ENCODE measurements at places on chromosomes 5 and 9. TPM values are rescaled to one million over a fixed set of nuclear protein-coding genes. Genes with fewer than 3 reads are reported as not detected.

The ZFP2 gene
- total RNA-seq: 0.69 TPM

The ADAMTSL2 gene
- total RNA-seq: 0.25 TPM

The DMRT3 gene
- total RNA-seq: not detected

The GRIN1 gene
- total RNA-seq: not detected

The OR1J2 gene
- not detected for total RNA-seq

The INSYN2B gene
- not detected for total RNA-seq

The SWI5 gene
- 12.4 TPM for total RNA-seq

The LHX3 gene
- total RNA-seq: not detected

The SH3RF2 gene
- not detected for total RNA-seq

The BAAT gene
- not detected for total RNA-seq

The AGXT2 gene
- not detected for total RNA-seq

The HINT2 gene
- 53.4 TPM for total RNA-seq

The CLPTM1L gene
- 56.2 TPM for total RNA-seq

The APC gene
- total RNA-seq: 18.7 TPM

The LRRC19 gene
- not detected for total RNA-seq

The ADAMTS13 gene
- total RNA-seq: 2.5 TPM

The LCN2 gene
- total RNA-seq: not detected

The SLC45A2 gene
- not detected for total RNA-seq

The PTAR1 gene
- total RNA-seq: 42.7 TPM

The HSD17B4 gene
- total RNA-seq: 94.3 TPM

The EIF4E1B gene
- not detected for total RNA-seq

The SOHLH1 gene
- total RNA-seq: not detected

The XRCC4 gene
- total RNA-seq: 12.9 TPM

The SMIM3 gene
- total RNA-seq: 8.6 TPM

The STK32A gene
- not detected for total RNA-seq

The PCDHB2 gene
- total RNA-seq: not detected

The BASP1 gene
- 0.18 TPM for total RNA-seq

The SLC35D2 gene
- 2.6 TPM for total RNA-seq

The MARCOL gene
- not detected for total RNA-seq
